ENCODE measurements at places on chromosomes 5 and 9. TPM values are rescaled to one million over a fixed set of nuclear protein-coding genes. Genes with fewer than 3 reads are reported as not detected.

- no peak for DNase-seq
These were observed 2.1 kb downstream of the ANKRD33B start for GRCh38 chr5:10565785-10566542.

DNA sequence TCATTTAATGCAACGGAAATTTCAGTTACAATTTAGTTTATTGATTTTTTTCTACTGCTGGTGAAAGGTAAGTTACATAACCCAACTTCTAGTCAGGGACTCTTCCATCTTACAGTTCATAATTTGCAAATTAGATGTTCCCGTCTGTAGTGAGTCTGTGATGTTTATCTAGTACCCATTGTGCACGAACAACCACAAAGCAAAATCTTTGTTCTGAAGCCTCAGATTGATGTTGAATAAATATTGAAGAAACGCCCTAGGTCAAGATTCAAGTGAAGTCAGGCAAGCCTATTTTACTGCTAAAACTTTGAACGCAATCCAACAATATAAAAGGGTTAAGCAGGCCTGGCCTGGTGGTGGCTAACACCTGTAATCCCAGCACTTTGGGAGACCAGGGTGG is 43.1 kb downstream of the BASP1 start:
- no peak for DNase-seq

- DNase-seq: no peak
These were observed 131.8 kb downstream of the TLE1 start for GRCh38 chr9:81557452-81558090.

GRCh38 chr9:119458068-119458467 is 88.8 kb upstream of the BRINP1 start:
- no peak for DNase-seq

GRCh38 chr5:98905857-98906688 is 22.7 kb downstream of the CHD1 start:
- DNase-seq: peak; percentile 71

DNA sequence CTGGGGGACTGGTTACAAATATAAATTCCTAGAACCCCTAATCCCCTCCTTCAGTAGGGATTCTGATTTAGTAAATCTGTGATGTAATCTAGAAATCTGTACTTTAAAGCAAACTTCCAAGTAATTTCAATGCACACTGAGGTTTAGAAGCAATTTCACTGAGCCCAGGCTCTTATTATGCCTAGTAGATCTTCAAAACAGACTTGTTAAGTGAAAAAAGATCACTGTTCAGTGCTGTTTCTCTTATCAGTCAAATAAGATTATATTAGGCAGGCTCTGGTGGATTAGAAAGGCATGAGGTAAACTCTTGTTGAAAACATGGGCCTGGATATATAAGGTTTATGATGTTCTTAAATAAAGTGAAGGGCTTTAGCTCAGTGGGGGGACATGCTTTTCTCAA is 293.9 kb downstream of the ADGRV1 start:
- no peak for DNase-seq

The ATOX1 gene
- total RNA-seq: not detected

The F2RL2 gene
- 4.6 TPM for total RNA-seq

- no peak for DNase-seq
These were observed 28.4 kb downstream of the CMBL start for GRCh38 chr5:10279328-10279727.

- no peak for DNase-seq
These were observed at the start of gene ADAMTS16 for GRCh38 chr5:5139777-5140478. Gene ADAMTS16 (plus strand): TSS chr5:5140330. CDS start chr5:5140468, 138 bp downstream.

The PCDH1 gene
- 96.9 TPM for total RNA-seq

DNA sequence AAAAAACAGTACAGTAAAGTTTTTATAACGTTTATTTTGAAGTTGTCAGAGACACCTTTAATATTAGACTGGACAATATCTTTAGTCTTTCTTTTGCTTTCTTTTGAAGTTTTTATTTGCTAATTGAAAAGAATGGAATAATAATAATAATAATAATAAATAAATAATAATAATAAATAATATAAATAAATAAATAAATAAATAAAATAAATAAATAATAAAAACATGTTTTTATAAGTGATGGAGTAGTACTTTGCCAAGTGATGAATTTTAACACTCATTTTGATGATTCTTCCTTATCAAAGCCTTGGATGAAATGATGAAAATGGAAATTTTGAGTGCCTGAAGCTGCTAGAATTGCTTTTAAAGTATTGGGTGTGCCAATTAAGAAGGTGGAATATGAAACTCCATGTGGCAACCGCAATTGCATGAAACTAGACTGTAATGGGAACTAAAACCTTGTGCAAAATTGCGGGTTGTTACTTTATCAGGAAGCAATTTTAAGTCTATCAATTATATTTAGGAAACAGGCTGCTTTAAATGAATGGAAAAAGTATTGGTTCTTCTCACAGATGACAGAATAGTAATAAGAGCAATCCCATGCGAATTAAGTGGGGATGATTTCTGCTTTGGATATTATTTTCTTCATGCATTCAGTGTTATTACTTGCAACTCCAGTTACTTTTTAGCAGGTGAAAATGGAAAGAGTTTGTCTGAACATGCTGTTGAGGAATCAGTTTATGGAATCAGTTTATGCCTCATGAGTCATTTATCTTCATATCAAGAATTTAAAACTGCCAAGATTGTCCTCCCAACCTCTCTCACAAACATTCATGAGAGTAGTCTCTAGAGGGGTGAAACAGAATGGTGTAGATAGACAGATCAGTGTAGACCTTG is 4.6 kb downstream of the ANXA1 start:
- no peak for DNase-seq

DNA sequence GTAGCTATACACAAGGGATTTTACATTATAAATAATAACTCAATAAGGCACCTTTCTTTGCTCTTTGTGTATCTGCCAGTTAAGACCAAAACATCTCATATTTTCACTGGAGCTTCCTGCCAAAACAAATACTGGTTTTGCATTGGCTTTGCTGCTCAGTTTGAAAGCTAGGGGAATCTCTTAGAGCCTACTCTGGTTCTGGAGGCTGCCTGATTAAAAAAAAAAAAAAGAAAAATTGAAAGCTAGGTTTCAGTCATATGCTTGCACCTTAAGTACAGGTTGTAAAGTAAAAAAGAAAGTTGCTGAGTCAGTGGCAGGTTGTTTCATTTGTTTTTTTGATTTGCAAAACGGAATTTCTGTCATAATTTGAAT is 2.3 kb downstream of the DENND4C start:
- no peak for DNase-seq

The CDH9 gene
- not detected for total RNA-seq

DNA sequence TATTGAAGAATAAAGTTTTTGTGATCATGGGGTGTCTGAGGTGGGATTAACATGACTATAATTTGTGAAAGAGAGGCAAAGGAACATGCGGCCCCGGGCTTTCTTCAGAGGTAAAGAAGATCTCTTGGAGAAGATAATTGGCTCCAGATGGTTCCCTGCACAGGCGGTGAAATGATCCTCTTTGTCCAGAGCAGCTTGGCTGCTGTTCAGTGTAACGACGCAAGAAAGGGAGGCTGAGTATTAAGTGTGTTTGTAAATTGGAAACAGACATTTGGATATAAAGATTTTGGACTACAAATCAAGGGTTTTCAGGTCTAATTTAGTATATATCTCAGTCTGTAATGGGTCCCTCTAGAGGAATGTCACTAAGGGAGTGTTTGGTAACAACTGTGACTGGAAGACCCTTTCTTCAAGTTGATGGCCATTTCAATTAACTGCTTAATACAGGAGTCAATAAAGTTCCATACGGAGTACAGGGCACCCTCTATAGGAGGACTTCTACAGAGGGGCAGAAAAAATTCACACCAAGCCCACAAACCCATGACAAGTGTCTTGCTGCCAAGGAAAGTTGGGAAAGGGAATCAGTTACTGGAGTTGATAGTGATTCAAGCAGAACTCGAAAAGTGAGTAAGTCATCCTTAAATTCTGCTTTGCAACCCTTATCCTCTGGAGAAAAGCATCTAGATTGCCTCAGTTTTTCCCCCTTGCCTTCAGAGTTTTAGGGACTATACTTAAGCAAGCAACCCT is 4.1 kb downstream of the EQTN start:
- peak; percentile 49 for DNase-seq

The KIF20A gene
- not detected for total RNA-seq

The PRR16 gene
- 5.9 TPM for total RNA-seq

The TDRD7 gene
- total RNA-seq: 20.1 TPM

- DNase-seq: no peak
These were observed 261.0 kb downstream of the ROR2 start for GRCh38 chr9:91689006-91689405.

The FAM120AOS gene
- total RNA-seq: 44.2 TPM
